ENCODE measurements at places on chromosomes 3 and 15.

DNA sequence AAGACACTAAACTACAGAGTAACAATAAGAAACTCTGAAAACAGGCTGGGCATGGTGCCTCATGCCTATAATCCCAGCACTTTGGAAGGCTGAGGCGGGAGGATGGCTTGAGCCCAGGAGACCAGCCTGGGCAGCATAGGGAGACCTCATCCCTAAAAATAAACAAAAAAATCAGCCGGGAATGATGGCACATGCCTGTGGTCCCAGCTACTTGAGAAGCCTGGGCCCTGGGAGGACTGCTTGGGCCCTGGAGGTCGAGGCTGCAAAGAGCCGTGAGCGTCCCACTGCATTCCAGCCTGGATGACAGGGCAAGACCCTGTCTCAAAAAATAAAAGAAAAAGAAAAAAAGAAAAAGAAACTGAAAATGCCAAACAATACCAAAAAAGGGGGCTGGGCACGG is 55.4 kb downstream of the TMCC1 start:
- DNase-seq, result no peak

DNA sequence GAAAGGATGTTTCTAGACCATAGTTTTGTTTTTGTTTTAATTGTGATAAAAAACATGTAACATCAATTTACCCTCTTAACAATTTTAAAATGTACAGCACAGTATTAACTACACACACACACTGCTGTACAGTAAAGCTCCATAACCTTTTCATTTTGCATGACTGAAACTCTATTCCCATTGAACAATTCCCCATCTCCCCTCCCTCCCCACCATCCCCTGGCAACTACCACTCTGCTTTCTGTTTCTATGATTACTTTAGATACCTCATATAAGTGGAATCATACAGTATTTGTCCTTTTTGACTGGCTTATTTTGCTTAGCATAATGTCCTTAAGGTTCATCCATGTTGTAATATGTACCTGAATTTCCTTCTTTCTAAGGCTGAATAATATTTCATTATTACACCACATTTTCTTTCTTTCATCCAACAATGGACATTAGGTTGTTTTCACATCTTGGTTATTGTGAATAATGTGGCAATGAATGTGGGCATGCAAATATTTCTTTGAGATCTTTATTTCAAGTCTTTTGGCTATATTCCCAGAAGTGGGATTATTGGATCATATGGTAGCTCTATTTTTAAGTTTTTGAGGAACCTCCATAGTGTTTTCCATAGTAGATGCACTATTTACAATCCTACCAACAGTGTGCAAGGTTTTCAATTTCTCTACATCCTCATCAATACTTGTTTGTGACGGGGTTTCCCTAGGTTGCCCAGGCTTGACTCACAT is 10.7 kb downstream of the CHST14 start:
- no peak for DNase-seq

DNA sequence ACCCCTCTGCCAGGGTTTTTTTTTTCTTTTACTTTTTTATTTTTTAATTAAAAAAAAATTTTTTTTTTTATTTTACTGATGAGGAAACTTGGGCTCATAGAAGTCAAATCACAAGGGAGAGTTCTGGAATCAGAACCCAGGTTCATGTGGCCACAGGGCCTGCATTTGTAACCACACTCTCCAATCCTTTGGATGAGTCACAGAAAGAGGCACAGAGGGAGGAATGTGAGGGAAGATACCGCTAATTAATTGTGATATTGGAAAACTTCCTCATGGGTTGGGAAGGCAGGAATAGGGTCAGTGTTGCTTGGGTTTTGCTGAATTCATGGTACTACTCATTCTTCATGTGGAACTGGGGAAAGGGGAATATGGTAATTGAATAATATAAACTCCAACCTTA is 132.9 kb upstream of the SLC6A11 start:
- DNase-seq, result no peak

DNA sequence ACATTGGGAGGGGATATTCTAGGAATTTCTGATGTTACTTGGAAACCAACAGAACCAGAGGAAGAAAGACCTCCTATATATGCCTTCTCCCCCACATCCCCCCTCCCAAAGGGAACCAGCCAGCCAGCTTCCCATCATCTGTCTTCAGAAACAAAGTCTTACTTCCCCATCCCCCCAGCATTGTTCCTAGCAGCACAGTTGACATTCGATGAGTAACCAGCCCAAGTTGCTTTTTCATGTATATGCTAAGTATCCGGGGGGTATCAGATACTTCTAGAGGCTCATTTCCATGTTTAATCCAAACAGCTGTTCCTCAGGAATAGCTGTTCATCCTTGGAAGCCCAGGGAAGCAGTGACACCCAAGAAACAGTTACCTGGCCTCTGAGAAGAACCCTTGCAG is 16.0 kb downstream of the RMDN3 start:
- DNase-seq, result no peak

DNA sequence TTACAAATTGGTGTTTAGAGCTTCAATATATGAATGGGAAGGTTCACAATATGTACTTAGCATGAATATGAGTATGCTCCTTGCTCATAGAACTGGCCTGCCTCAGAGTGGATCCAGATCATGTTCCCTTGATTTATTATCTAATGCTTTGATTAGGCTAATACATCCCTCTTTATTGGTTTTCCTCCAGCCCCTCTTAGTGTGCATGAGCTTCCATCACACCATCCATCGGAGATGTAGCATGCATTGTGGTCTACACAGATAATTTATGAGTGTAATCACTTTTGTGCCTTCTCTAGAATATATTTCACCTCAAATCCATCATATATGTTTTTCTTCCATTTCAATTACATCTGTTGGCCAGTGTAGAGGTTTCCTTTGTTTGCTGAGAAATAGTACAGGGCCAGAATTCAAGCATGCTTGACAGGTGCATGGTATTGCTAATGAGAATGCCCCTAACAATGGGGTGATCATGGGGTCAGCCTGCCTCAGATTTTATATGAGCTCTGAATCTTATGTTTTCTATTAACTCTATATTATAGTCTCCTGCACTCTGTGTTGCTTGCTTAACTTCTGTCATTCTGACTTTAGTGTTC is 786.4 kb upstream of the ARPP21 start:
- DNase-seq, result no peak

DNA sequence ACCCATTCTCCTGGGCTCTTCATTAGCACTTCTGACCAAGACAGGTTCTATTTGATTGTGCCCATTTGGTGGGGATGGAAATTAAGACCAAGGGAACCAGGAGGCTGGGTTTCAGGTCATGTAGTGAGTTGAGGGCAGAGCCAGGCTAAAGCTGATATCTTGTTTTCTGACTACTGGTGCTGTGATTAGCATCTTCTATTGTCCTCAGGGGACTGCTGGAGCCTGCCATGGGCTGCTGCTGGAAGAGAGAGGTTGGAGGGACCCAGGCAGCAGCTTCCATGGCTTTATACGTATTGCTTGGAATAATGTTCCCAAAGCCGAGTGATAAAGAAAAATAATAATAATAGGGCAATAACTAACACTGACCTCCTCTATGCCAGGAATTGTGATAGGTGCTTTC is 211.4 kb upstream of the ROPN1 start:
- DNase-seq, result no peak

DNA sequence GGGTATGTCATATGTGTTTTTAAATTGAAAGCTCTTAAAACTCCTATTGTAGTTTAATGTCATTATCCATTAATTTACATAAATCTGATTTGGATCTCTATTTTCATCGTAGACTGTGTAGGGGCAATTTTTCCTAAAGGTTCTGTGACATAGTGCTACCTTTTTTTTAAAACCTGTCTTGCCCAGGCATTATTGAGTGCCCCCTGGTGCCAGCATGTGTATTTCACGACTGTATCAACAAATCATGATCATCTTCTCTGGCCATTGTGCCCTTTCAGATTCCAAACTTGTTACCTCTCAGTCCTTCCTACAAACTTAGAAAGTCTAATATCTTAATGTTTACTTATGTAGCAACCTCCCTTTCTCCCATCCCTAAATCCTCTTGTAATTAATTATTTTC is 97.2 kb upstream of the FLNB start:
- no peak for DNase-seq

GRCh38 chr15:75371486-75371885 is 3.1 kb upstream of the MAN2C1 start:
- no peak for DNase-seq

DNA sequence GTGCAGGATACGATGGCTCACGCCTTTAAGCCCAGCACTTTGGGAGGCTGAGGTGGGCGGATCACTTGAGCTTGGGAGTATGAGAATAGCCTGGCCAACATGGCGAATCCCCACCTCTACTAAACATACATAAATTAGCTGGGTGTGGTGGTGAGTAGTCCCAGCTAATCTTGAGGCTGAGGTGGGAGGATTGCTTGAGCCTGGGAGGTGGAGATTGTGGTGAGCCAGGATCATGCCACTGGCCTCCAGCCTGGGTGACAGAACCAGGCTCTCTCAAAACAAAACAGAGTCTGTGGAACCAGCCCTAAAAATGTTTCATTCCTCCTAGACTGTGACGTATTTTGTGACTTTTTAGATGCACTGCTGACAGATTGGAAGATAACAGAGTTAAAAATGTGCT is 34.3 kb upstream of the RAD51 start:
- no peak for DNase-seq

DNA sequence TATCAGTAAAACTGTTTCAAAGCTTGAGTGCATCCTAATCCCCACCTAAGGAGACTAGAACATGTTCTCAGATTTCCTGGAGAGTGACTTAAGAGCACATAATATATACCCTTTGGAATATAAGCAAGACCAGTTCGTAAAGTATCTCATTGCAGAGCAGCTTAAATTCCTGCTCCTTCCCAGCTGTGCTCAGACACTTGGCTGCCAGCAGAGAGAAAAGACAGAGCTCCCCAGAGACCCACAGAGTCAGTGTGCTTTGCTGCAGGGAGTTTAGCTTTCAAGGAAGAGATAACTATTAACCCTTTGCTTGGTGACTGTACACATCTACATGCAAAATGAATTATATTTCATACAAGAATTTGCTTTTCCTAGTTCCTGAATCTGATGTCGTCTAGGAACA is 338.1 kb upstream of the ARHGEF26 start:
- DNase-seq, result no peak

GRCh38 chr15:20658024-20658423 is 116.4 kb upstream of the GOLGA6L6 start:
- DNase-seq, result no peak

DNA sequence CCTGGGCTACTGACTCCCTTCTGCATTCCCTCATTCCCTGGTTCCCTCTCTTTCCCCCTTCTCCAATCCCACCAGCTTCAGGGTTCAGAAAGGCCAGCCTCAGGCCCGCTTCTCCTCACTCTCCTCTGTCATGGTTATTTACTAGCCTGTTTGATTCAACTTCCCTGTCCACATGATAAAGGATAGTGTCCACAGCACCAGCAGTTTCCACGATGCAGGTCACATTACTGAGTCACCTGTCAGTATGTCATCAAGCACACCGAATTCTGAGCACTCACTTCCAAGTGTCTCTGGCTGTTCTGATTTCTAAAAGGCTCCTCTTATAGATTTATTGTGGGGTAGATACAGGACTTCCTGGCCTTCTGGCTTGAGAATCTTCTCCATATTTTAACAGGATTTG is 96.6 kb upstream of the CTNNB1 start:
- DNase-seq, result no peak

- no peak for DNase-seq
Measured at GRCh38 chr15:90895571-90896117, 7.5 kb upstream of the MAN2A2 start.

DNA sequence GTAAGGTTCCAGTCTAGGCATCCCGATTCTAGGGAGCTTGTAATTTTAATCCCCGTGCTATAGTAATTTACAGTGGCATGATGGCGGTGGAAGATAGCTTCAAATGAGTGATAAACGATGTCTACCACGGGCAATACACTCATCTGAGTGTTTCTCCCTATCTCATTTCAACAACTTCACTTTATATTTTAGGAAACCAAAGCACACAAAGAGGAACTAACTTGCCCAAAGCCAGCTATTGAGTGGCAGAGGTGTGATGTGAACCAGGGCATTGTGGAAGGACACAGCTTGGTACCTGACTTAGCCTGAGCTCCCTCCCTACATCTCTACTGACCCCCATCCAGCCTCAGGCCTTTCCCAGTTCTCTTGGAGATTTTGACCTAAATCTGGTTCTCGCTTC is 16.9 kb upstream of the FILIP1L start:
- DNase-seq, result no peak

GRCh38 chr15:62779036-62779770 is 263.3 kb upstream of the TPM1 start:
- DNase-seq, result no peak

DNA sequence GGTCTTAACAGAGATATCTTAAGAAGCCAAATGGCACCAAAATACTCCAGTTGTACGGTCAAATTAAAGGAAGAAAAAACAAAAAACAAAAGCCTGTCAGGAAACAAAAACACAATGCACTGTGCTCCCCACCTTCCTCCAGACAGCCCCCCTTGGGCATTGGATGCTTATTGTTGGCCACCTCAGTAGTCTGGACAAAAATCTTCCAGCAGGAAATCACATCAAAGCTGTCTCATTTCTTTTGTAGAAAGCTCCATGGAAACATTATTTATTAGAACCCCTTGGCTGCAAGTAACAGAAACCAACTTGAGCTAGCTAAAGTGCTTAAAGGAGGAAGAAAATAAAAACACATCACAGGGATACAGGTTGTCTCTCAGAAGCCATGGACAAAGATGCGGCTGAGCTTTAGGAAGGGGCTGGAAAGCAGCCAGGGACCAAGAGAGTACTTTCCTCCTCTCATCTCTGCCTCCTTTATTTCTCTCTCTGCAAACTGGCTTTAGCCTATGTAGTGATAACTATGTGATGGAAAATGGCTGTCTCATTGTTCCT is 651.5 kb upstream of the ADAMTS9 start:
- no peak for DNase-seq

GRCh38 chr3:107208796-107209195 is 168.4 kb upstream of the CCDC54 start:
- DNase-seq, result no peak

DNA sequence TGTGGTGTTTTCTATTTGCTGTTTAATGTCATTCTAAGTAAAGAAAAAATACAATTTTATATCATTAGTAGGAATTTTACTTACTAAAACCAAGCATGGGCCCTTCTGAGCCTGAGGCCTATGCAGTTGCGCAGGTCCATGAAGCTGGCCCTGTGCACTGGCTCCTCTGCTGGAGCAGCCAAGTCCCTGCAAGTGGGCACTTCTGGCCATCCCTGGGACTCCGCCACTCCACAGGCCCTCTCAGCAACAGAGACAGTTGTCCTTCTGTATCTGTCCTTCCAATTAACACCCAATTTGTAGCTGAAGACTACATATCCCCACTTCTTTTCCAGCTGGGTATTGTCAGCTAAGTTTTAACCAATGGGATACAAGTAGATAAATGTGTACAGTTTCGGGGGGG is 49.9 kb upstream of the RYK start:
- DNase-seq, result no peak

- DNase-seq, result no peak
Measured at GRCh38 chr15:62920682-62921502, 121.7 kb upstream of the TPM1 start.

- no peak for DNase-seq
Measured at GRCh38 chr3:40985195-40985594, 214.1 kb upstream of the CTNNB1 start.

GRCh38 chr15:23897091-23897490 is 210.0 kb upstream of the NDN start:
- no peak for DNase-seq
